Stimulated activated naive B cell treated with anti-CD40 and anti-IgM and Interleukin-4, amounts not matched to agents 10 μg/mL and 1 μg/mL and 100 μg/mL, for 72 hours (primary cell): ENCODE measurements at places on chromosomes 5 and 9.

DNA sequence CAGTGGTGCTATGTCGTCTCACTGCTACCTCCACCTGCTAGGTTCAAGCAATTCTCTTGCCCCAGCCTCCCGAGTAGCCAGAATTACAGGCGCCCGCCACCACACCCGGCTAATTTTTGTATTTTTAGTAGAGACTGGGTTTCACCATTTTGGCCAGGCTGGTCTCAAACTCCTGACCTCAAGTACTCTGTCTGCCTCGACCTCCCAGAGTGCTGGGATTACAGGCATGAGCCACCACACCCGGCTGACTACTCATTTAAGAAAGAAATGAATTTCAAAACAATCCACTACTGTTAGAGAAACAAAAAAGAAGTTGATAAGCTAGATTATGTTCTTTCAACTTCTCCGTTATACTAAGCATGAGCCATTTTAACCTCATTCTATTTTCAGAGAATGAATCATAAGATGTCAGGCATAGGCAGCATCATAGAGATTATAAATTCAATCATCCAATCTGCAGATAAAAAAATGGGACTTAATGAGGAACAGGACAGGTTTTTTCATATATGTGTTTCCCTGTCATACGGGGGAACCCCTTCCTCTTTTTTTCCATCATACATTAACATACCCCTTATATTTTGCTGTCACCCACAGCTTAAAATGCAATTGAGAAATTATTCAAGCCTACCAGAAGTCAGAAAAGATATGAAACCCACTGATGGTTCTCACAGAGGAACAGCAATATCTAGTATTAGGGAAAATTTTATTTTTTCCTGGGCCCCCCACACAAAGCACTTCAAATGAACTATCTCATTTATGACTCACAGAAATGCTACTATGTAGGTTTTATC is 26.5 kb upstream of the ADRB2 start:
- no peak for DNase-seq
- no peak overlapping the region for H3K4me3 ChIP-seq
- peaks cover 34% of the 10 kb centered on the region for H3K4me1 ChIP-seq
- peak overlapping the region; percentile 0 for H3K27ac ChIP-seq
- no peaks in the 10 kb centered on the region for H3K27me3 ChIP-seq

DNA sequence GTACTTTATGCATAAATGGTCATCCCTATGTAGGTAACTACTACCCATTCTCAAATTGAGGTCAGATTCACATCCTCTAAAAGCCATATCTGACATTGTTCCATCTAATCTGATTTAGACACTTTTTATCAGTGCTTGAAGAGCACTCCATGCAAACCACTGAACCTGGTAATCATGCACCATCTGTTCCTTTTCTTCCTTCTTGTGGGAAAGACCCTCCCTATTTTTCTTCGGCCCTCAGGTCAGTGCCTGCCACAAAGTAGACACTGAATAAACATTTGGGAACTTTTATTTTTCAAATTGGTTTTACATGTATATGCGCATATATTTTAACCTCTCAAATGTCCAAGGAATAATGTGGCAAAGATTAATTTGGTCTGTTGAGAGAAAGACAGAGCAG is 26.0 kb upstream of the PDE4D start:
- no peak overlapping the region for H3K4me3 ChIP-seq
- no peaks in the 10 kb centered on the region for H3K4me1 ChIP-seq
- DNase-seq, result no peak

- H3K36me3 ChIP-seq, result peaks cover 4% of the 10 kb centered on the region
- H3K4me1 ChIP-seq, result peaks cover 43% of the 10 kb centered on the region
- H3K4me3 ChIP-seq, result no peak overlapping the region
- no peak for DNase-seq
Observed at GRCh38 chr9:71681708-71682272, 86.5 kb downstream of the CEMIP2 start.

GRCh38 chr5:178992291-178992895 is 2.7 kb downstream of the GRM6 start:
- peaks cover 4% of the 10 kb centered on the region for H3K36me3 ChIP-seq
- no peak overlapping the region for H3K27ac ChIP-seq
- peaks cover 3% of the 10 kb centered on the region for H3K4me1 ChIP-seq

DNA sequence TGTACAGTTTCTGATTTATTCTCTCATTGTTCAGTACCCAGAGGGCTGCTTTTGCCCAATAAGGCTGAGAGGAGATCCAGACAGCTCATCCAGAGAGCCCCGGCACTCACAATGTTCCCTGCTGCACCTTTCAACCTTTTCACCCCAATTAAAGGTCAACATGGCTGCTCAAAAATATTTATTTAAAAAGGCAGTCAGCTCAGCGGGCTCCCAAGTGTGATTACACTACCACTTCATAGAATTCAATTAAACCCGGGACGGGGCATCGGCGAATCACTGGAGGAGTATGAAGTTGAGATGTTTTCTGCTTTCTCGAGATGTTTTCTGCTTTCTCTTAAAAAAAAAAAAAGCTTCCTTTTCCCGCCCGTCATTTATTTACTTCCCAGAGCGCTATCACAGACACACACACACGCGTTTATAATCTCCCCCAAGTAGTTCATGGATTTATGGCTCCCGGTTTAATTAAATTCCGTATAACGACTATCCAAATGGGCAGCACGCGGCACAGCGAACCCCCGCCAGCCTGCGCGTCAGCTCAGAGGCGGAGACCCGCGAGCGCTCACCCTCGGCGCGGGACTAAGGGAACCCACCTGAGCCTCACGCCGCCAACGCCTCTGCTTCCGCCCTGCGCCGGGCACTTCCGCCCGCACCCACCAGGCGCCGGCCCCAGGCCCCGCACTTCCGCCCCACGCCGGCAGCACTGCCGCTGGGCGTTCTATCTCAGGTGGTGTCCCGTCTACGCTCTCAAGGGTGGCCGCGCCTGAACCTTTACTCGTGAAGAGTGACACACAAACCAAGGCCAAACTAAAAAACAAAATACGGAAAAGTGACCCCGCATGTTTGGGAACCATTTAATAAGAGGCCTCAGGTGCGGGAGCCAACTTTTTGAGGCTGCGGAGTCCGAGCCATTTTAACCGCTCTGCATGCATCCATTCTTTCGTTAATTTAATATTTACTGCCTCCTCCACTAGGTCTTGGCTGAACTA is at the start of gene C5orf63:
Gene C5orf63 (minus strand): TSS at position 642 of the 986 bp plus-strand sequence. CDS start 14,507 bp downstream, outside the sequence.
- H3K27ac ChIP-seq, result peak within 1 kb of the TSS; percentile 96
- peak; percentile 77 for DNase-seq
- H3K27me3 ChIP-seq, result no peaks in the 10 kb centered on the region

GRCh38 chr9:123868002-123868401 is 61.9 kb downstream of the DENND1A start:
- no peak overlapping the region for H3K4me3 ChIP-seq
- peaks cover 8% of the 10 kb centered on the region for H3K36me3 ChIP-seq
- peaks cover 5% of the 10 kb centered on the region for H3K4me1 ChIP-seq
- no peak for DNase-seq
- H3K27me3 ChIP-seq, result no peaks in the 10 kb centered on the region
- no peak overlapping the region for H3K27ac ChIP-seq

DNA sequence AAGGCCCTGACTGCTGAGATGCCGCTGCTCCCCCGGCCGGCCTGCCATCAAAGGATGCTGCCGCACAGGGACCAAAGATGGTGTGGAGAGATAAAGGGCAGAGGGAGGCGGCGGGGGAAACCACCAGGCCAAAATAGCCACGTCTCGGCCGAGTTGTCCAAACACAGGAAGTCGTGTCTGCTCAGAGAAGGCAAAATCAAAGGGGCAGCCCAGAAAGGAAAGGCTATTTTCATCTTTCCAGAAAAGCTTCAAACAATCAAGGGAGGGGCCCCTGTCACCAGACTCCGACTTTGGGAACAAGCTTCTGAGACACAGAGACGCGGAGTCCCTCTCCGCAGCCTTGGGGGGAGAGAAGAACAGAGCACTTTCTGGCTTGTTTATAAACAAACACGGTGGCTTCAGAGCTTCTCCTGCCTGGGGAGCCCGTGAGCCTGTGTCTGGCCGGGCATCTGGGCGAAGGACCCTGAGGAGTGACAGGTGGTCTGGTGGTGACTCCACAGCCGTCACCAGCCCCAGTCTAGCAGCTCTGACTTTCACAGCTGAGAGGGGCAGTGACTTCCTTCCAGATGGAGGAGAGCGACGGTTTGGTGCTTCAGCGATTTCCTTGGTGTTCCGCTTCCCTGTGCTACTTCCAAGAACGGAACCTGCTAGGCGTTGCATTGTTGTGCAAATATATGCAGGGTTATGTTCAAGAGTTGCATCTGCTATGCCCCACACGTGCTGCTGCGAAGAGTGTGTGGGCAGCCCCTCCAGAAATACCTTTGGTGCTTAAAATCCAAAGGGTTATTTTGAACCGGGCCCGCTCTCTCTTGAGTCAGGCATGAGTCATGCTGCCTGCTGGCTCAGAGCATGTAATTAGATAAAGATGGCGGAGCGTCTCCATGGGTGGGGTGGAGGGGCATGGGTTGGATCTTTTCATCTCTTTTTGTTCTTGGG is 24.0 kb downstream of the ADAMTSL2 start:
- DNase-seq, result peak; percentile 80
- H3K36me3 ChIP-seq, result peaks cover 1% of the 10 kb centered on the region
- H3K4me3 ChIP-seq, result peak overlapping the region; percentile 74
- peak overlapping the region; percentile 96 for H3K27ac ChIP-seq
- peaks cover 30% of the 10 kb centered on the region for H3K27me3 ChIP-seq
- peaks cover 32% of the 10 kb centered on the region for H3K4me1 ChIP-seq

GRCh38 chr9:4713849-4714248 is 27.2 kb downstream of the AK3 start:
- peaks cover 4% of the 10 kb centered on the region for H3K4me1 ChIP-seq
- no peaks in the 10 kb centered on the region for H3K27me3 ChIP-seq
- H3K4me3 ChIP-seq, result no peak overlapping the region
- H3K27ac ChIP-seq, result no peak overlapping the region
- H3K36me3 ChIP-seq, result peaks cover 32% of the 10 kb centered on the region
- no peak for DNase-seq

DNA sequence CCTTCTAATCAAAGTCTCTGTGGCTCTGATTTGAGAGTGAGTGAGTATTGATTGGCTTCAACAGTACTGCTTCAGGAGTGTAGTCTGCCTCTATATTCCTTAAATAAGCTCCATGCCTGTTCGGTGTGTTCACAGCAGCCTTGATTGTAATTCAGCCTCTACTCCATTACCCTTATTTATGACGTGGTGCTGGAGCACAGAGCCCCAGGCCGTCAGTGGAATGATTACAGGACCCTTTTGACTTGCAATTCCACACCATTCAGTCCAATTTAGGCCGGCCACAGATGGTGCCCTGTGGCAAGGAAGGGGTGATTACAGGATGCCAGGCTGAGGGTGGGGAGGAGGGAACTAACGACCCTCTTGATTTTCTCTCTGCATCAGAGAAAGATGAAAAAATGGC is 110.3 kb downstream of the ASTN2 start:
- no peaks in the 10 kb centered on the region for H3K27me3 ChIP-seq
- H3K36me3 ChIP-seq, result no peaks in the 10 kb centered on the region

- no peak overlapping the region for H3K27ac ChIP-seq
- no peak for DNase-seq
- H3K4me1 ChIP-seq, result peaks cover 6% of the 10 kb centered on the region
- H3K36me3 ChIP-seq, result peaks cover 10% of the 10 kb centered on the region
Observed at GRCh38 chr9:105510024-105510423, 47.9 kb upstream of the FKTN start.

DNA sequence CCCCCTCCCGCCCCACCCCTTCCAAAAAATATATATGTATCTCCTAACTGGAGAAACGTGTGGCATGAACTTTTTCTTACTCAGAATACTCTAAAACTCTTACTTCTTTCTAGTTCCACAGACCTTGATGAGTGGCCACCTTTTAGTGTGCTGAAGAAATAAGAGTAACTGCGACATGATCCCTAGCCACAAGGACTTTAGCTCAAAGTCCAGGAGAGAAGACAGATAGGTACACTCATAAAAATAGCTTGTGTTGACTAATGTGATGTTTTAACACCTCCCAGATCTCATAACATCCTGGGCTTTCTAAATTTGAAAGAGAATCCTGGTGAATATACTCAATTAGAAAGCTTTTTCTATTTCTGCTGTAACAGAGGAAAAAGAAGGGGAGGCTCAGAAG is 1005.0 kb upstream of the DMAC1 start:
- no peaks in the 10 kb centered on the region for H3K36me3 ChIP-seq
- DNase-seq, result no peak
- no peaks in the 10 kb centered on the region for H3K4me1 ChIP-seq
- no peak overlapping the region for H3K27ac ChIP-seq

DNA sequence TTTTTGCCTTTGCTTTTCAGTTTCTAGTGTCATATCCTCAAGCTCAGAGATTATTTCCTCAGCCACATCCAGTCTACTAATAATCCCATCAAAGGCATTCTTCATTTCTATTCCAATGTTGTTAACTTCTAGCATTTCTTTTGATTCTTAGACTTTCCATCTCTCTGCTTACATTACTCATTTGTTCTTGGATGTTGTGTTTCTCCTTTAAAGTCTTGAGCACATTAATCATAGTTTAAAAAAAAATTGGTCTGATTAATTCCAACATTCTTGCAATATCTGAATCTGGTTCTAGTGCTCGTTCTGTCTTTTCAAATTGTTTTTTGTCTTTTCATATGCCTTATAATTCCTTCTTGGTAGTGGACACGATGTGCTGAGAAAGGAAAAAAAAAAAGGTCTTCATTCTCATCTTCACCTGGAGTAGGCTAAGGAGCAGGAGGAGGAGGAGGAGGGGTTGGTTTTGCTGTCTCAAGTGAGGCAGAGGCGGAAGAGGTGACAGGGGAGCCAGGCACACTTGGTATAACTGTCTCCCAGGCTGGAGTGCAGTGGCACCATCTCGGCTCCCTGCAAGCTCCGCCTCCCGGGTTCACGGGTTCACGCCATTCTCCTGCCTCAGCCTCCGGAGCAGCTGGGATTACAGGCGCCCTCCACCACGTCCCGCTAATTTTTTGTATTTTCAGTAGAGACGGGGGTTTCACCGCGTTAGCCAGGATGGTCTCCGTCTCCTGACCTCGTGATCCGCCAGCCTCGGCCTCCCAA is 16.3 kb downstream of the PRXL2C start:
- no peak for DNase-seq
- no peaks in the 10 kb centered on the region for H3K4me1 ChIP-seq
- H3K4me3 ChIP-seq, result no peak overlapping the region
- no peaks in the 10 kb centered on the region for H3K36me3 ChIP-seq
- H3K27me3 ChIP-seq, result peaks cover 9% of the 10 kb centered on the region
- H3K27ac ChIP-seq, result no peak overlapping the region

- H3K4me3 ChIP-seq, result no peak overlapping the region
- H3K36me3 ChIP-seq, result no peaks in the 10 kb centered on the region
- H3K27me3 ChIP-seq, result peaks cover 7% of the 10 kb centered on the region
Observed at GRCh38 chr9:4325113-4325512, 25.2 kb upstream of the GLIS3 start.

DNA sequence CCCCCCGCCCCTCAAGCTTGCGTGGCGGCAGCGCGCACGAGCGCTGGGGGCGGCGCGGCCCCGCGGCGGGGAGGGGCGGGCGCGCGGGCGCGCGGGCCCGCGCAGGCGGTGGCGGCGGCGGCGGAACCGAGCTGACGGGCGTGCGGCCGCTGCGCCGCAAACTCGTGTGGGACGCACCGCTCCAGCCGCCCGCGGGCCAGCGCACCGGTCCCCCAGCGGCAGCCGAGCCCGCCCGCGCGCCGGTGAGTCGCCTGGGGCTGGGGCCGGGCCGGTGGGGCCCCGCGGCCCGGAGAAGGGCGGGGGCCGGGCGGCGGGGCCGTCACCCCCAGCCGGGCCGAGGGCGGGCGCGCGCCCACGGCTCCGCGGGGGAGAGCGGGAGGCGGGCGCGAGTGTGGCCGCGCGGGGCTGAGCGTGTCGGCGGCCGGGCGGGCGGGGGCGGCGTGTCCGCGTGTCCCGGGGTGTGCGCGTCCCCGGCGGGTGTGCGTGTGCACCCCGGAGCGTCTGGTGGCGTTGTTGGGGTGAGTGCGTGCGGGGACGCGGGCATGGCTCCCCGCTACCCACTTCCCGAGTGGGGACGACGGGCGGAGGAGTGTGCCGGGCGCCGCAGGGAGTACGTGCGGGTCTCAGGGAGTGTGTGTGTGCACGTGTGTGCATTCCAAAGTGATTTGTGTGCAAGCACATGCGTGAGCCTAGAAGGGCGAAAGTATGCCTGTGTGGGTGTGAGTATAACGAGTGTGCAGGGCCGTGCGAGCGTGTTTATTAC is at the start of gene NEK6:
Gene NEK6 (plus strand): TSS at position 106 of the 763 bp plus-strand sequence. CDS start 44,016 bp downstream, outside the sequence.
- H3K4me3 ChIP-seq, result peak within 1 kb of the TSS; percentile 95
- peak within 1 kb of the TSS; percentile 96 for H3K27ac ChIP-seq
- H3K4me1 ChIP-seq, result peaks cover 54% of the 10 kb centered on the region
- DNase-seq, result no peak
